ENCODE measurements at places on chromosomes 4 and X.

DNA sequence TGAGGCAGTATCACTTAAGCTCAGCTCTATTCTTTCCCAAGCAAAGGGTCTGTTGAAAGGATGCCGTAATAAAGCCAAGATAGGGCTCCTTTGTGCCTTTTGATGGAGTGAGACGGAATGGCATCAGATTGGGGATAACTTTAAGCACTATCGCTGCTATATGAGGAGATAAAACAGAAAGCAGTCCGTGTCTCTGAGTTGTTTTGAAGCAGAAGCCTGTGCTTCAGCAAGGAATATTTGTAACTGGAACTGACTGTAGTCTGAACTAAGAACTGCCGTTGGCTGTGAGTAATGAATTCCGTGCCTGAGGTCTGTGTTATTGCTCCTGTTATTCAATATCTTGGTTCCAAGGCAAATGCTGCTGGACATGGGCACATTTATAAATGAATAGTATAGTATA is 297.4 kb downstream of the ANKRD50 start:
- DNase-seq, result no peak

DNA sequence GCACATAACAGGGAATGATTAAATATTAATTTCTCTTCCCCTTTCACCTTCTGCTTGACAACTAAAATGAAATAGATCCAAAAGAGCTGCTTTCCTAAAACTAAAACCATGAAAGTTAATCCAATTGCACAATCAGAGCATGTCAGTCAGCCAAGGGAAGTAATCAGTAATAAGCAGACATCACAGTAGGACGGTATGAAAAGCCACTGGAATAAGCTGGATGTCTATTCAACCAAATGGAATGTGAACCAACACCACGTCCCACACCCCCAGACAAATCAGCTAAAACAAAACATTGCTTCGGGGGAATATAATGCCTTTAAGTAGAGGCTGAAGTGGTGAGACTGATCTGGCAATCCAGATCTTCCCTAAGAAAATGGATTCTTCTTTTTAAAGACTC is 859.4 kb upstream of the FTHL17 start:
- no peak for DNase-seq

- DNase-seq, result no peak
These were observed 185.5 kb downstream of the PDGFRA start for GRCh38 chr4:54414545-54414944.

DNA sequence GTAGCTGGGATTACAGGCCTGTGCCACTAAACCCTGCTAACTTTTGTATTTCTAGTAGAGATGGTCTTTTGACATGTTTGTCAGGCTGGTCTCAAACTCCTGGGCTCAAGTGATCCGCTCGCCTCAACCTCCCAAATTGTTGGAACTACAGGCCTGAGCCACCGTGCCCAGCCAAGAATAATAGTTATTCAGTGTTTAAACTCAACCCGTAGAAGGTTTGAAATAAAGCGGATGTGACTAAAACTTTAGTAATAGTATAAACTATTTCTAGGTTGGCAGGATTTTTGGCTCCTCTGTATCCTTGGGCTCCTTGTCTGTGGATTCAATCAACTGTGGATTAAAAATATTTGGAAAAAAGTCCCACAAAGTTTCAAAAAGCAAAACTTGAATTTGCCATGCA is 37.8 kb downstream of the PCDH10 start:
- no peak for DNase-seq

DNA sequence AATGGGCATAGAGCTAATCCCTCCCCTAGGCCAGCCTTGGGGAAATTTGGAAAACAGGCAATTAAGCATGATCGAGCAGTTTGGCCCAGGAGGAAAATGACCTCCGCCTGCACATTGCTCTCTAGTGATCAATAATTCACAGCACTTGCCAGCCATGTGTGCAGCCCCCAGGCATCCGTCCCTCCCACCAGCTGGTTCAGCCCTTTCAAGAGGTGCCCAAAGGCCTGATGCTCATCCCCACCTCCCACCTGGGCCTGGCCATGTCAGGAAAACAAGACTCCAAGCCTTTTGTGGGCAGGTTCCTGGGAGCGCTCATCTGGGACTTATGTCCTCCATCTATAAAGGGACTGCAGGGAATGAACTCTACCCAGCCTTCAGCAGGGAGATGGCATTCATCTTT is 17.5 kb upstream of the PPP2R2C start:
- no peak for DNase-seq

- DNase-seq, result peak; percentile 23
These were observed at the start of gene DCHS2 for GRCh38 chr4:154491341-154492271. Gene DCHS2, minus strand, starts transcription at chr4:154491799. Its CDS starts 444 bp downstream, at chr4:154491355.

DNA sequence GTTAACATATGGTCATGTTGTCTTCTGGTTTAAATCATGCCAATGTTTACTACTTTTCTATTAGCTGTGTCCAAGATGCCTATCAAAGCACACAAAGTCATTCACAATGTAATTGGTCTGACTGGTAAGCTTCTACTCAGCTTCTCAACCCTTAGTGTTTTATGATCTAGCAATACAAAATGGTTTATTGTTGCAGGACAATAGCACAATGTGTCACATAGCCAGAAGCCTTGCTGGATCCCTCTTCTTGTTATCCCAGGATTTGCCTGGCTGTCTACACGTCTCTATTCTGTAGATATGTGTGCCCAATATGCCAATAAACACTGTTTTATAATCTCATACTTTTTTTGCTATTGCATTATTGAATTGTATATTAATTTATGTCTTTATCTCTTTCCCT is 1111.0 kb upstream of the AGA start:
- DNase-seq, result no peak

- DNase-seq, result no peak
These were observed 83.7 kb upstream of the GC start for GRCh38 chr4:71867598-71867997.

GRCh38 chr4:151905197-151905596 is 144.4 kb upstream of the GATB start:
- DNase-seq, result no peak

- no peak for DNase-seq
These were observed 81.5 kb downstream of the SHROOM2 start for GRCh38 chrX:9867753-9868152.

DNA sequence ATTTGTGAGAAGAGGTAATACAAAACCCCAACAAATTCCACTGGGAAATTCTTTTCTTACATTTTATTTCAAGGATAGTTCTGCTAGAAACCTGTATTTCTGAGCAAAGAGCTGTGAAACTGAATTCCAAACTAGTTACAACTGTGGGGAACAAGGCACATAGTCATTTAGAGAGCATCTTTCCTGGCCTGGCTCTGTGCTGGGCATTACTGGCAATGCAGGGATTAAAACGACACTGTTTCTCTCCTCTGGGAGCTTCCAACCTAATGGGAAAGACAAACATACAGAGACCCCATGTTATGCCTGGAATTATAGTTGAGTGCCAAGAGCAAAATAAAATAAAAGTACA is 36.5 kb downstream of the SUPT20HL1 start:
- no peak for DNase-seq

- DNase-seq, result no peak
These were observed 417.4 kb downstream of the TMA16 start for GRCh38 chr4:163911891-163912290.

GRCh38 chr4:71290074-71290473 is 48.7 kb upstream of the SLC4A4 start:
- no peak for DNase-seq

GRCh38 chr4:122576261-122577188 is 44.3 kb downstream of the IL21 start:
- DNase-seq, result peak; percentile 45

DNA sequence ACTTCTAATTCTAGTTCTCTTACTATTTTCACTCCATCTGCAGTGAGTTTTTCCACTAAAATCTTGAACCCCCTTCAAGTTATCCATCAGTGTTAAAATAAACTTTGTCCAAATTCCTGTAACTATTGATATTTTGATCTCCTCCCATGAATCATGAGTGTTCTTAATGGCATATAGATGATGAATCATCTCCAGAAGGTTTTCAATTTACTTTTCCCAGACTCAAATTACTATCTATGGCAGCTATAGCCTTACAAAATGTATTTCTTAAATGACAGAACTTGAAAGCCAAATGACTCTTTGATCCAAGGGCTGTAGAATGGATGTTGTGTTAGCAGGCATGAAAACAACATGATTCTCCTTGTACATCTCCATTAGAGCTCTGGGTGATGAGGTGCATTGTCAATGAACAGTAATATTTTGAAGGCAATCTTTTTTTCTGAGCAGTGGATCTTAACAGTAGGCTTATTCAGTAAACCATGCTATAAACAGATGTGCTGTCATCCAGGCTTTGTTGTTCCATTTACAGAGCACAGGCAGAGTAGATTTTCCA is 16.1 kb upstream of the IQCM start:
- DNase-seq, result no peak

GRCh38 chr4:10083331-10083771 is 33.2 kb downstream of the WDR1 start:
- no peak for DNase-seq

DNA sequence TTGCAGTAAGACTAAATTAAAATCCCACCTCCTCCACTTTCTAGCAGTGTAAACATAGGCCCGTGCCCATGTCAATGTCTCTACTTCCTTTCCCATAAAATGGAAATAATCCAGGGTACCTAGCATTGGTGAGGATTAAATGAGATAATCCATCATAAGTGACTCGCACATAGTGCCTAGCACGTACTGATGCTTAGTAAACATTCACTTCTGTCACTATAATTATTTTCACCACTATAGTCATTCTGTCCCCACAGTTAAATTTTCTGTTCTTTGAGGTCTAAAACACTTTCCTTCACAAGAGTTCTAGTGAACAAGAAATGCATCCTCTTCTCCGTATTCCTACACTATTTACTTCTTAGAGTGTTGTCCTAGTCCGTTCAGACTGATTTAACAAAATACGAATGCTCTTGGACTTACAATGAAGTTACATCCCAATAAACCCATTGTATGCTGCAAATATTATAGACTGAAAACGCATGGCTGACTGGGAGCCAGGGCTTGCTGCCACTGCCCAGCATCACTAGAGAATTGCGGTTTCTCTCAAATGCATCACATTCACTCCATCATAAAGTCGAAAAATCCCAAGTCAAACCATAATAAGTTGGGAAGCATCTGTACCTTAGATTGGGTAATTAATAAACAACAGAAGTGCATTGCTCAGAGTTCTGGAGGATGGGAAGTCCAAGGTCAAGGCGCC is 10.6 kb downstream of the ARAP2 start:
- no peak for DNase-seq

- no peak for DNase-seq
These were observed 99.4 kb upstream of the PGRMC2 start for GRCh38 chr4:128386761-128387599.

DNA sequence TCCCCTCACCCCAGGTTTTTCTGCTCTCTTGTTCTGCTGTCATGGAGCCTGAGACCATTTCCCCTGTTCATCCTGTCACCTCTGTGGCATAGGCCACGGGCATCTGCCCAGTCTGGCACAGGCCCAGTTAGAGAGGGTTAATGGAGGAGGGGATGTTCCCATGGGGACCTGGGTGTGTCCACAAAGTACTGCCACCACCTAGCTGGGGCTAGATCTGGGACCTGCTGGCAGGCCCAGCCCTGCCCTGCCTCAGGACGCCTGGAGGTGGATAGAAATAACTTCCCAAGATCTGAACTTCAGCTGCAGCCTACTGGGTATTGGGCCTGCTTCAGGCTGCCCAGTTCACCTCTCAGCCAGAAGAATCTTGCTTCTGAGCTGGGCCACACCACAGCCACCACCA is 13.5 kb downstream of the EFNB1 start:
- no peak for DNase-seq

DNA sequence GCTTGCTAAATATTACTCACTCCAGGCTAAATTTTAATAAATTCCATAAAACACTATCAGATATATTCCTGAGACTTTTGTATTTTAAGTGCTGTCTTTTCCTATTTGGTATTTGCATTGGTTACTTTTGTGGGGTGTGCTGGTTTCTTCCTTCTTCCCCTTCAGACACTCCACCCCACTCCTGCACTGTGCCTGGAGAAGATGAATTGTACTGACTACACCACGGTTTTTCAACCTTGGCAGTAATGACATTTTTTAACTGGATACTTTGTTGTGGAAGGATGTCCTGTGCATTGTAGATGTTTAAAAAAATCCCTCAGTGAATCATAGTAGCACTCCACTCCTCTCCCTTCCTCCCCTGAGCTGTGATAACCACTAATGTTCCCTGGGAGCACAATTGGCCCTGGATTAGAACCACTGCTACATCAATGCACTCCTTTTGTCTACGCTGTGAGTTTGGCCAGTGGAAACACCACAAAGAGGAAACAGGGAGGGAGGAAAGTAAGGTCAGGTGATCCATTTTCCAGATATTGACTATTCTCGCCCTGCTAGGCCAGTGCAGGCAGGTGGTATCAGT is 36.3 kb downstream of the SNCA start:
- DNase-seq, result no peak

- peak; percentile 3 for DNase-seq
These were observed 17.8 kb upstream of the PAGE2B start for GRCh38 chrX:55056820-55057674.

- DNase-seq, result no peak
These were observed 175.1 kb downstream of the PARM1 start for GRCh38 chr4:75107755-75108612.

DNA sequence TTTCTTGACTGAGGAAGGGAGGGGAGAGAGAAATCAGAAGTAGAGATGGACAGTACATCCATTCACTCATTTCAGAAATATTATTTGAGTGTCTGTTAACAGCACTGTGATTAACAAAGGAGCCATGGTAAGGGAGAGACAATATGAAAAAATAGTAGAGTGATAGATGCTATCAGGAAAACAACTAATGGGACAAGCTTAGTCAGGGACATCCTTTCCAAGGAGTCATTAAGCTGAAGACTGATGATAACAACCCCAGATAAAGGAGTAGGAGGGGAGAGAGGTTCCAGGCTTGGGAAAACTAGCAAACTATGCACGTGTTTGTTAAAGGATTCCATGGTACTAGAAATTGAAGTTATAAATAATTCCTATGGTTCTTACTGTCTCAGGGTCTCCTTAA is 122.2 kb downstream of the CBR4 start:
- no peak for DNase-seq

DNA sequence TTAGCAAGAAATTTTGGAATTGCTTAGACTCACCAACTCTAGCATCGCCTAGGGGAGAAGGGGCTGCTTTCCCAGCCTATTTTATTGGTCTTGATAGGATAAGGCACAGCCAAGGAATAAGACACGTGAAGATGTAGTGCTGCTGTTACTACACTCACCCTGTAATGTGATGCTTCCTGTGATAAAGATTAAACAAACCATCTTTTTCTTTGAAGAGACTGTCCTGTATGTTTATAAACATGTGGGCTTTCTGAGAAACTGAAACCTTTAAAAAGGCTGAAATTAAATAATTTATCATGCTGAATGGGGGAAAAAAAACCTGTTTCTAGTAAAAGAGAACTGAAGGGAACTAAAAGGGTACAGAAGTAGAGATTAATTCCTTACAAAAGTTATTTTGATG is 13.2 kb downstream of the TAPT1 start:
- no peak for DNase-seq

- DNase-seq, result no peak
These were observed 87.8 kb downstream of the PPA2 start for GRCh38 chr4:105386012-105386411.

- no peak for DNase-seq
These were observed 498.5 kb upstream of the DIPK2B start for GRCh38 chrX:45699158-45699557.

Measured in activated CD4-positive, alpha-beta T cell treated with anti-CD3 and anti-CD28 coated beads, Interleukin-2, amount 50 U/mL, for 48 hours (primary cell).